ENCODE measurements at places on chromosomes 16 and 17.

GRCh38 chr16:85607321-85607765, 5.8 kb upstream of the GSE1 start:
- DNase-seq = no peak

GRCh38 chr17:81294512-81295030, 536 bp downstream of the SLC38A10 start:
- DNase-seq = peak; percentile 25

GRCh38 chr17:1934901-1935300, 90.2 kb downstream of the RTN4RL1 start:
- no peak for DNase-seq

GRCh38 chr16:11145173-11145818, 110.7 kb downstream of the SOCS1 start:
- DNase-seq = no peak

DNA sequence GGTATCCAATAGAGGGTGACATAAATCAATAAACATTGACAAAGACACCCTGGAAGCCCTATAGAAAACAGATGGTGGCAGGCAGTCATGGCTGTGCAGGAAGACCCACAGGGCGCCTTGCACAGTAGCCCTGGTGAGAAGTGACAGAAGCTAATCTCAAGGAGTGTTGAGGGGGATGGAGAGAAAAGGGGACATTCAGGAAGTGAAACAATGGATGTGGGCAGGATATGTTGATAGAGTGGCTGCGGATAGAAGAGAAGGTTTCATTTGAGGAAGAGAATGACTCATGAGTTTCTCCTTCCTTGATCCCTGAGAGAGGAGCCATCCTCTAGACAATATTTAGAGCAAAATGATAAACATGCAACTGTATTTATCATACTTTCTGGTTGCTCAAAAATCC, 468.8 kb upstream of the HSBP1 start:
- no peak for DNase-seq

DNA sequence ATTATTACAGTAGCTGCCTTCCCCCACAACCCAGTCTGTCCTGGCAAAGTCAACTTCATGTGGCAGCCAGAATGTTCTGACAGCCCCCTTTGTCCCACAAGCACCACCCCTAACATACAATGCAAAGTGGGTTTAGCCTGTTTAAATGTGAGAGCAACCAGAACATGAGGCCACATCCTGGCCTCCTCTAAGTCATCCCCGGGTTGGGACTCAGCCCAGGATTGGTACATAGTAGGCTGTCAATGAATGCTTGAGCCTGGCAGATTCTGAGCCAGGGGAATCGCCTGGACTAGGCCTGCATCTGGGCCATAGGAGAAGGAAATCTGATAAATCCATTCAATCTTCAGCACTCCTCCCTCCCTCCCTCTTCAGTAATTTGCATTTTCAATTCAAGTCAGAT, 4.3 kb upstream of the ITGA3 start:
- DNase-seq = no peak

GRCh38 chr16:89912627-89913026, 6.0 kb upstream of the MC1R start:
- no peak for DNase-seq

- DNase-seq = no peak
Measured at GRCh38 chr16:83830769-83831455, 23.1 kb downstream of the HSBP1 start.

GRCh38 chr17:6428207-6428965, 6.5 kb downstream of the AIPL1 start:
- no peak for DNase-seq

GRCh38 chr17:15496735-15497670, 29.6 kb upstream of the CDRT4 start:
- DNase-seq = no peak

- no peak for DNase-seq
Measured at GRCh38 chr16:74738816-74739215, 35.8 kb downstream of the FA2H start.

- DNase-seq = no peak
Measured at GRCh38 chr17:65219124-65219523, 82.0 kb downstream of the RGS9 start.

- DNase-seq = peak; percentile 65
Measured at GRCh38 chr16:50263940-50264929, 2.1 kb upstream of the ADCY7 start.

- DNase-seq = no peak
Measured at GRCh38 chr17:37299257-37299980, 76.4 kb upstream of the C17orf78 start.

- no peak for DNase-seq
Measured at GRCh38 chr16:86995456-86995855, 321.7 kb downstream of the C16orf95 start.

GRCh38 chr17:8159459-8160223, 3.1 kb downstream of the VAMP2 start:
- no peak for DNase-seq

- no peak for DNase-seq
Measured at GRCh38 chr16:15037745-15038144, 18.1 kb downstream of the NTAN1 start.

GRCh38 chr17:42378959-42379594, 9.2 kb downstream of the STAT3 start:
- no peak for DNase-seq

DNA sequence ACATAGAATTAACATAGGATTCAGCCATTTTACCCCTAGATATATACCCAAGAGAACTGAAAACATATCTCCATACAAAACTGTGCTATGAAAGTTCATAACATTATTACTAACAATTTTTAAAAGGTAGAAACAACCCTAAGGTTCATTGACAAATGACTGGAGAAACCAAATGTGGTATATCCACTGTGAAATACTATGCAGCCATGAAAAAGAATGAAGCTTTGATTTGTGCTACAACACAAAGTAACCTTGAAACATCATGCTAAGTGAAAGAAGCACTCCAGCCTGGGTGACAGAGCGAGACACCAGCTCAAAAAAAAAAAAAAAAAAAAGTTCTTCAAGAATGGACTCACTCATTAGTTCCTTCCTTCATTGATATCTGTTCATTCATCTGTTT, 580 bp downstream of the CD300LD start:
- DNase-seq = no peak

GRCh38 chr17:73118951-73119391, 26.5 kb upstream of the SLC39A11 start:
- DNase-seq = no peak

- no peak for DNase-seq
Measured at GRCh38 chr17:50319306-50320004, 26.5 kb upstream of the XYLT2 start.

- DNase-seq = no peak
Measured at GRCh38 chr16:7550096-7550495, 217.5 kb downstream of the RBFOX1 start.

GRCh38 chr16:6602405-6602804, 730.2 kb upstream of the RBFOX1 start:
- no peak for DNase-seq

DNA sequence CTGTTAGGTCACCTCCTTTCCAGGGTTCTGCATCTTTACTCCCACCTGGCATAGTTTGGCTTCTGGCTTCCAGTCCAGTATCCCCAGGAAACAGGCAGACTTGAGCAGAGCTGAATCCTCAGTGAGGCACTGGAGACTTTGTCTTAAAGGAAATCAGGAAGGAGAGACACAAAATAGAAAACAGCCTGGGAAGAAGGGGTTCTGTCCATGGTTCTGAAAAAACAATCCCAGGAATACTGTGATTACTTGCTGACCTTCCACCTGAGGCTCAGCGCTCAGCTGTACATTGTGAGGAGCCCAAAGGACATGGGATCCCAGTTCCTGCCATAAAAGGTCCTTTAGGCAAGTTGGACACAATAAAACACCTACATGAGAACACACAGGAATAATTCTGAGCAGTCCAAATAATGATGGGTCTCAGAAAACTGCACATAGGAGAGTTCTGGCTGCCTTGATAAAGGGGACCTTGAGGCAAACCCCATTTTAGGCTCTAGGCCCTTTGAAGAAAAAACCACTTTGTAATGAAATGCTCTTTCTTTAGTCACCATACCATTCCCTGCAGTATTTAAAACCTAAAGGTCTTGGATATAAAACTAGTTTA, 81.4 kb upstream of the CRHR1 start:
- no peak for DNase-seq

DNA sequence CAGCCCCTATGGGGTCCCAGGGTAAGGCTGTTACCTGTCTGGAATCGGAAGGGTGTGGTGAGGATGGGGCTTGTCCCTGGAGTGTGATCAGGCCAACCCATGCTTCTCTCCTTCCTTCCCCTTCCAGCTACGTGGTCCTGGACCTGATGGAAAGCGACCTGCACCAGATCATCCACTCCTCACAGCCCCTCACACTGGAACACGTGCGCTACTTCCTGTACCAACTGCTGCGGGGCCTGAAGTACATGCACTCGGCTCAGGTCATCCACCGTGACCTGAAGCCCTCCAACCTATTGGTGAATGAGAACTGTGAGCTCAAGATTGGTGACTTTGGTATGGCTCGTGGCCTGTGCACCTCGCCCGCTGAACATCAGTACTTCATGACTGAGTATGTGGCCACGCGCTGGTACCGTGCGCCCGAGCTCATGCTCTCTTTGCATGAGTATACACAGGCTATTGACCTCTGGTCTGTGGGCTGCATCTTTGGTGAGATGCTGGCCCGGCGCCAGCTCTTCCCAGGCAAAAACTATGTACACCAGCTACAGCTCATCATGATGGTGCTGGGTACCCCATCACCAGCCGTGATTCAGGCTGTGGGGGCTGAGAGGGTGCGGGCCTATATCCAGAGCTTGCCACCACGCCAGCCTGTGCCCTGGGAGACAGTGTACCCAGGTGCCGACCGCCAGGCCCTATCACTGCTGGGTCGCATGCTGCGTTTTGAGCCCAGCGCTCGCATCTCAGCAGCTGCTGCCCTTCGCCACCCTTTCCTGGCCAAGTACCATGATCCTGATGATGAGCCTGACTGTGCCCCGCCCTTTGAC, 2.4 kb downstream of the MAPK7 start:
- no peak for DNase-seq

DNA sequence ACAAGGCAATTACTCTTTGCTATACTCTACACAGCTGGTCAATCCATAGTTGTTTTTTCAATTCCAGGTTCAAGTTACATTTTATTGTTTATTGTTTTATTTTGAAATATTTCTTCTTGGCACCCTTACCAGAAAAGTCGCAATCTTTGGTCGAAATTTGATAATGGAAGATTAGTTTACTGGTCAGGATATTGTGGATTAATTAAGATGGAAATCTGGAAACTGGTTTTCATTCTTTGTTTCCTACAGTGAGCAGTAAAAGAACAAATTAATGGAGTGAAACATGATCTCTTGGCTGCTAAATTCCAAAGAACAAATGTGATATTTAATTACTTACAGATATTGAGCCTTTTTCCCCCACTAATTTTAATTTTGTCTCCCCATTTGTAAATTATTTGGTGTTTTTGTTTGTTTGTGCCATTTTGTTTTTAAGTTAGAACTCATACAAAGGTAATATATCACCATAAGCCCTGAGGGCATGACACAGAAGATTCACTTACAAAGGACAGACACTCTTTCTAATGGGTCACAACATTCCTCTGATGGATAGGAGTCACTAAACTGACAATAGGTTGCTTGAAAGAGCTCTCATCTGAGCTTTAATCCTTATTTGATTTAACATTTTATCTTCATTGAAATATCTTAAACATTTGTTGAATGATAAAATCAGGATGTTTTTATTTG, 700.2 kb downstream of the KCNJ2 start:
- DNase-seq = no peak

DNA sequence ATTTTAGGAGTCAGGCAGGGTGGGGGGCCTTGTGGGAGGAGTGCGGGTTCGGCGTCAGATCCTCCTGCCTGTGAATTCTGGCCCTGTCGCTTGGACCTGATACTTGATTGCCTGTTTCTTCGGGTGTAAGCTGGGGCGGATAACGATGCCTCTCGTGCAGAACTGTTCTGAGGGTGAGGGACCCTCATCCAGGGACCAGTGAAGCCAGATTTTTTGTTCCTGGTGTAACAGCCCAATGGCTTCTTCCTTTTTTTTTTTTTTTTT, 1.3 kb downstream of the TBCD start:
- DNase-seq = no peak

- DNase-seq = no peak
Measured at GRCh38 chr17:80382446-80382845, 32.5 kb upstream of the ENDOV start.

DNA sequence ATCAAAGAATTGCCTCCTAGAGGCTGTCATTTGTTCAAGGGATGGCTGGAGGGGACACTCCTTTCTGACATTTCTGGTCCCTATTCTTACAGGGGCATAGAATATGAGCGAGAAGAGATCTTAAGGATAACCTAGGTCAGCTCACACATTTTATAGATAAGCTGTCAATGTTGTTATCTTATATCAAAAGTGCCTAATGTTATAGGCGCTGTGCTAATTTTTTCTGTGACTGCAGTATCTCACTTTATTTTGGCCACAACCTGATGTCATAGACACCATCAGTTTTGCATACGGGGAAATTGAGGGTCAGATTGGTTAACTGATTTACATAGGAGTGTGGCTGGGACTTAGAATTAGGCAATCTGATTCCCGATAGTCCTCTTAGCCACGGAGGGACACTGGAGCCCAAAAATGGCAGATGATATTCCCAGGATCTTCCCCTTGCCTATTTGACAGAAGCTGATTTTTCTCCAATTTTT, 1.2 kb downstream of the CPD start:
- DNase-seq = no peak

- DNase-seq = no peak
Measured at GRCh38 chr16:55039931-55040330, 109.3 kb downstream of the IRX5 start.

- no peak for DNase-seq
Measured at GRCh38 chr16:78574571-78574970, 475.1 kb downstream of the WWOX start.

DNA sequence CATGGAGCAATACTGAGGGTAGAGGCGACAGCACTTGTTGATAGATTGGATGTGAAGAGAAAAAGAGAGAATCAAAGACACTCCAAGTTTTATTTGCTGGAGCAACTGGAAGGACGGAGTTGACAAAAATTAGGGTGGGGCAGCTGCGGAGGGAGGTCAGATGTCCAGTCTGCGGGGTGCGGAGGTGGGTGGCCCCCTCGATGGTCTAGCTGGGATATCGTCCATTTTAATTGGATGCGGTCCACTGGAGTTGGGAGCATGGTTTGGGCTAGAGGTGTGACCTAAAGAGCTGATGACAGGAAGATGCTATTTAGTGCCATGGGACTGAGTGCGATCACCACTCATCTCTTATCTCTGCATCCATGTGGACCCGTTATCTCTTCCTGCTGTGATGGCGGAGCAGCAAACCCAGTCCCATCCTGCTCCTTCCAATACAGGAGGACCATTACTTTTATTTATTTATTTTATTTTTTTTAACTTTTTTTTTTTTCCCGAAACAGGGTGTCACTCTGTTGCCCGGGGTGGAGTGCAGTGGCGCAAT, 48.3 kb upstream of the CBX4 start:
- DNase-seq = no peak

GRCh38 chr17:33291248-33292200, 1.6 kb downstream of the ASIC2 start:
- no peak for DNase-seq

DNA sequence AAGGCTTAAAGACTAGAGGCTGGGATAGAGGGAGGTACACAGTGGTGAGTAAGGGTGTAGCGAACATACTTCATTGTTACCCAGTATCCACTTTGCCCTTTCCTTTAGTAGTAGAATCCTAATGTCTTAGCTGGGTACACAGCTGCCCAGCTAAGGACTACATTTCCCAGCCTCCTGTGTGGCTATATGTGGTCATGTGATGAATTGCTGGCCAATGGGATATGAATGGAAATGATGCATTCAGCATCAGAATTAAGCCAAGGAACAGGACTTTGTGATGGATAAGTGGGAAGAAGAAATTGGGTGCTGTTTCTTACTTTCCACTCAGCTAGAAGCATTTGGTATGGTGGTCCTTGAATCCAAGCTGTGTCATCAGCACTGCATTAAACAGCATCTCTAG, 55.9 kb downstream of the FOXL1 start:
- DNase-seq = no peak
